ENCODE measurements at places on chromosomes 12 and 14.

- DNase-seq, result no peak
These were observed 88.9 kb downstream of the TXNDC16 start for GRCh38 chr14:52463375-52463774.

DNA sequence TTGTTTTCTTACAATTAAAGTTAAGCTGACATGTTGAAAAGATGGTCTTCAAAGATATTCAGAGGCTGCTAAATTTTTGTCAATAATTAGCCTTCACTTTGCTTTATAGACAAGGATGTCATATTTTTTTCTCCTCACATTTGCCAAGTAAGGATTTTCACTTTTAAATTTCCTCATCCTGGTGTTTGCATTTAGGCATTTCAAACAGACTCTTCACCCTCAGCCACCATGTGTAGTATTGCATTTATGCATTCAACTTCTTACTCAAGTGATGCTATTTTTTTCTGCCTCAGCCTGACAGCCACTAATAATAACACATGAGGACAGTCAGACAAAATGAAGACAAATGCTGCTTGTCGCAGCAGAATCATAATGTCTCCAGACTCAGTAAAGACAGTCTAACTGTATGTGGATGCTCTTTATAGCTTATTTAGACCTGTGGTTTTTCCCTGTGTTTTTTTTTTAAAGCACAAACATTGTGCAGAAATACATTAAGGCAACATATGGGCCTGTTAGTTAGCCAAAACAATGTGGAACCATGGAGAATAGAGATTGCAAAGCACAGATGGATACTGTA lies 481.5 kb downstream of the NPAS3 start:
- DNase-seq, result no peak

GRCh38 chr14:75435473-75435872 lies 7.7 kb downstream of the JDP2 start:
- DNase-seq, result no peak

- DNase-seq, result no peak
These were observed 33.7 kb downstream of the NRDE2 start for GRCh38 chr14:90297876-90298629.

- DNase-seq, result no peak
These were observed 129.3 kb downstream of the ACSS3 start for GRCh38 chr12:81207173-81207572.

DNA sequence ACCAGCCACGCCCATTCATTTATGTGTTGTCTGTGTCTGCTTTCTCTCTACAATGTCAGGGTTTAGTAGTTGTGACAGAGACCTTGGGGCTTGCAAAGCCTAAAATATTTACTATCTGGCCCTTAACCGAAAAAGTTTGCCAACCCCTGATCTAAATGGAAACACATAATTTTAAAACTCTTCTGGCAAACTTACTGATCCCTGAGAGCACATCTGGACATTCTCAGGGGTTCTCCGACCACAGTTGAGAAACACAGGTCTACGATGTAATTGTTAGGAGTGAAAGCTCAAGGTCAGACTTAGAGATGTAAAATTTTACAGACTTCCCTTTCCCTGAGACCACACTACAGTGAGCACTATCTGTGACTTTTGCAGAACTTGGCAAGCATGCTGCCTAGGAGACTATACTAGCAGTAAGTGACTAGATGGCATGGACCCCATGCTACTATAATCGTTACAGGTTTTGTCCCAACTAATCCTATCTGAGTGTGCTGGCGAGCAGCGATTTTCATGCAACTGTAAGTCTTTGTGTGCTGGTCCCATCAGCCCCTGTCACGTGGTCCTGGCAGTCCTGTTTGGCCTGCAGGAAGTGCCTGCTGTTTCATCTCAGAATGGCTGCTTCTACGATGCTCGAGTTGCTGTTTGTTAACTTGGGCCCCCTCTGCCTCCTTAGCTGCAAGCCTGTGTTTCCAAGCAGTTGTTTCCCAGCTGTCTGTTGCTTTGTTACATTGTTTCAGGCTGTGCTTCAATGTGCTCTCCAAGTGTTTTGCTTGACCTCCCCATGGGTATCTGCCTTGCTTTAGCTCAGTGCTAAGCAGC lies 21.6 kb downstream of the TMTC2 start:
- no peak for DNase-seq

- no peak for DNase-seq
These were observed 145.5 kb downstream of the KCNA5 start for GRCh38 chr12:5189173-5189572.

DNA sequence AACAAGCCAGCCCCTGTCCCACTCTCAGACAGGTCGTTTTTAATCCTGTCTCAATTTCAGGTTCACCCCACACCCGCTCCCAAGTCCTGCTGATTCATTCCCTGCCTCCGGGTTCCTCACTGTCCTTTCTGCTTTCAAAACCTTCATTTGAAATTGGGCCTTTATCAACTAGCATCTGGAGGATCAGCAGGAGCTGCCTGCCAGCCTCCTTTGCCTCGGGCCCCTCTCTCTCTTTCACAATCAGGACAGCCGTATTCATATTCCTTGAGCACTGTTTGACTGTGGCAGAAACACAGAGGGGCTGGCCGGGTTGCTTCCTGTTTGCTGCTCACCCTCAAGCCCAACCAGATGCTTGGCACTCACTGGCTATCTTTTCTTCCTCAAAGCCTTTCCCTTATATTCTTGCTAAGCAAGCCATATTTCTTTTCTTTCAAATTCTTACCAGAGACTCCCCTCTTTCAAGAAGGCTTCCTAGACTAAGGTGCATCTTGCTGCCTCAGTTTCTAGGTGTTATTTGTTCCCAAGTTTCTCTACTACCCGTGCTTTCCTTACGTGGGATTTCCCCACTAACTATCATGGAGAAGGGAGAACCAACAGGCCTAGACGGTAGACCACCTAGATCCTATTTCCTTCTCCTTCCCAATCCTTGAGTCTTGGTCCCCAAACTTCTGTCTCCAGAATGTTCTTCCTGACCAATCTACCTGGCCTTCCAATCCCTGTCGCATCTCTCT lies 3.0 kb downstream of the GALNT6 start:
- no peak for DNase-seq

GRCh38 chr12:94730847-94731246 lies 80.5 kb upstream of the TMCC3 start:
- DNase-seq, result no peak

DNA sequence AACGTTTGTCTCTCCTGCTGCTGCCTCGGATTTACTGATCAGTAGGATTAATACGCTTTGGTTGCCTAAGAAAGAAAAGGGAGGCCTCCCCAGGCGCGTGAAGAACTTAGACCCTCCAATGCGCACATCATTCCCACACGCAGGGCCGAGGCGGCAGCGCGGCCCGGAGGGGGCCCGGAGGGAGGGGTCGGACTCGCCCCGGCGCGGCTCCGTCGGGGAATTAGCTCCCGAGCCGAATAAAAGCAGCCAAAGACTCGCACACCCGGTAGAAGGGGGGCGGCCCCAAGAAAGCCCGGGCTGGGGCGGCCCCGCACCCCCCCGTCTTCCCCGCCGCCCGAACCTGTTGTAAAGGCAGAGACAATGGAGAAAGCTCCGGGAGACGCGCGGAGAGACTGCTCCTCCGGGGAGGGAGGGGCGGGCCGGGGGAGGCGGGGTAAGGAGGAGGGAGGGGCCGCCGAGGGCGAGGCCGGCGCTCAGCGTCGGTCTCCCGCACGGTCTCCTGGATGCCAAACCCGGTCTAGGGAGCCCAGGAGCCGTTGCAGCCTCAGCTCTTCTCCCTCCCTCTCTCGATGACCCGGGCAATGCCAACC lies at the start of gene NELL2:
NELL2 (minus strand) TSS at position 362 of the 590 bp plus-strand sequence. CDS start 446 bp downstream, outside the sequence.
- peak; percentile 54 for DNase-seq

DNA sequence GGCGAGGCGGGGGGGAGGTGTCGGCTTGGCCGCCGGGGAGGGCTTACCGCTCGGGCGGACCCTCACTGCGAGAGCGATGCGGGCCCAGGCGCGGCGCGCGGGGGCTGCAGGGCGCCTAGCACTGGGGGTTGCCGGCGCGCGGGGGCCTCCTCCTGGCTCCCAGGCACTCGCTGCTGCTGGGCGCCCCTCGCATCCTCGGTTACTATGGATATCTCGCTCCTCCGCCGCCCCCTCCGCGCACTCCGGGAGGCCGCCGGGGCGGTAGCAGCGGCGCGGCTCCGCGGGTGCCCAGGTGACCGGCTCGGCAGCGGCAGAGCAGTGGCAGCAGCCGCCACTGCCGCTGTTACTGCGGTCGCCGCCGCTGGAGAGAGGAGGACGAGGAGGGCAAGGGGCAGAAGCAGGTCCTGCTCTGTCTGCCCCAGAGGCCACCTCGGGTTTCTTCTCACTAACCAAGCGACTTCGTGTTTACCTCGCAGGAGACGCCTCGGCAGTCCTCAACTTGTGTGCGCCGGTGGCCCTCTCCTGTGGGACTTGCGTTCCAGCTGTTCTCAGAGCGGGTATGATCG lies 250.1 kb downstream of the APAF1 start:
- no peak for DNase-seq

DNA sequence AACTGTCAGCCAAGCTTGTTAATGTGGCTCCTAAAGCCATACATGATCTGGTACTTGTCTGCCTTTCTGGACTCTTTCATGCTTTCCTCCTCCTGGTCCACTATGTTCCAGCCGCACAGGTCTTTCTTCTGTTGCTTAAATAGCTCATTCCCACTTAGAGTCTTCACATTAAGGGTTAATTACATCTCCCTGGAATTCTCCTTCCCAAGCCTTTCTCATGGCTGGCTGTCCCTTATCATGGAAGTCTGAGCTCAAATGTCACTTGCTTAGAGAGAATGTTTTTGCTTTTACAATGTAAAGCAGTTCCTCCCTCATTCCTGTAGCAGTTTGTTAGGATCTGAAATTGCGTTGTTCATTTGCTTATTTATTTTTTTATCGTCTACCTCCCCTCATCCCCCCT lies 199.6 kb downstream of the TRHDE start:
- DNase-seq, result no peak

GRCh38 chr12:49342066-49342913 lies 4.4 kb upstream of the DNAJC22 start:
- peak; percentile 69 for DNase-seq

- no peak for DNase-seq
These were observed 505.9 kb downstream of the FLRT2 start for GRCh38 chr14:86035882-86036281.

DNA sequence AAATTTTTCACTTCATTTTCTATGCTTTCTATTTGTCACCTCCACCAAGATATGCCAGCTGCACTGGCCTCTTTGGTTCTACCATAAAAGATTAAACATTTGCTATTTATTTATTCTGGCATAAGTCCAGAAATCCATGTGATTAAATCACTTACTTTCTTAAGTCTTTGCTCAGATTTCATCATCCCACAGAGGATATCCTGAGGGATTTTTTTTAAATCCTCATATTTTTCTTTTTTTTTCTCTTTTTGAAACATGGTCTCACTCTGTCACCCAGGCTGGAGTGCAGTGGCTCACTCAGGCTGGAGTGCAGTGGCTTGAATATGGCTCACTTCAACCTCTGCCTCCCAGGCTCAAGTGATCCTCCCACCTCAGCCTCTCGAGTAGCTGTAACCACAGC lies 645.4 kb upstream of the ATXN7L3B start:
- DNase-seq, result no peak

DNA sequence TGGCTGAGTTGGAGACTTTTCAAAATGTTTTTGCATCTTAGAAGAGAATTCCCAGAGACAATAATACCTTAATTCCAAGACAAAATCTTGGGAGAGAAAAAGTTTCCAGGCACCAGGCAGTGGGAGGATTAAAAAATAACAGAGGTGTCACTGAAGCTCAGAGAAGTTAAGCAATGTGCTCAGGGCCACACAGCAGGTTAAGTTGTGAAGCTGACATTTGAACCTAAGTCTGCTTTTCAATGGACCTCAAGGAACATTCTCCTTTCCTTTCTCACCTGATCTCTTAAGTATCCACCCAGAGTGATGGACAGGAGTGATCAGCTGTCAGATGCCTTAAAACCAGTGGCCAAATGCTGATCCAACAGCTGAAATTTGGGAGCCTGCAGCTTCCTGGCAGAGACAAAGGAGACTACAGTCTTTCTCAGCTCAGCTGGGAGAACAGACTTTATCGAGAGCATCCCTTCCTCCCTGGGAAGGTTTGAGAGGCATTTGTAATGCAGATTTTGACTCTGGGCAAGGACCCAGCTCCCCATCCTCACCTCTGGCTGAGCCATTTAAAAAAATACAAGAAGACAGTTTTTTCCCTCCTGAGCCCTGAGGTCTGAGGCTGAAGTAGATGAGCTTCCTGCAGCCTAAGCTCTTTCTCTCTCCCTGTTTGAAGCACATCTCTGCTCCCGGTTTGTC lies 174.9 kb upstream of the RPH3A start:
- DNase-seq, result no peak

DNA sequence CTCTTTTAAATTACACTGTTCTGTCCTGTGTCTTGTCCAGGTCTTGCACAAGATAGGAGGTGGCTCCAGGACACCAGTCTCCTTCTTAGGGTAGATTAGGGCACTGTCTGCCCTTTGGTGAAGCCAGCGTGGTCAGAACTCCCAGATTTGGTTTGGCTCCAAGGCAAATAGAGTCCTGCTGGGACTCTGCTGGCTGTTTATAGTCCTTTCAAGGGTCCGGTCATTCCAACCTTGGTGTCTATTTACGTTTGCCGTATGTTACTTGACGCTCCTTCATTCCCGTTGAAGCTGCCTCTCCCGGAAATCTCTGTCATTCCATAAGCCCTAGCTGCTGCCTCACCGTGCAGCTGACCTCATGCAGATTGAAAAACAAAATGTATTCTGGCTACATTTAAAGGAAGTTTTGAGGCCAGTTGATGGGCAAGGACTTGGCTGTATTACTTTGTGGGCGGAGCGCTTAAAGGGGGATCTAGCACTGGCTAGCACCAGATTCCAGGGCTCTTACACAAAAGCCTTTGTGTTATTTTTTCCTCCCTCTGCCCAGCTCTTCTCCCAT lies 180.6 kb downstream of the AKAP6 start:
- DNase-seq, result no peak

GRCh38 chr12:106296179-106296877 lies 6.2 kb upstream of the TCP11L2 start:
- no peak for DNase-seq

DNA sequence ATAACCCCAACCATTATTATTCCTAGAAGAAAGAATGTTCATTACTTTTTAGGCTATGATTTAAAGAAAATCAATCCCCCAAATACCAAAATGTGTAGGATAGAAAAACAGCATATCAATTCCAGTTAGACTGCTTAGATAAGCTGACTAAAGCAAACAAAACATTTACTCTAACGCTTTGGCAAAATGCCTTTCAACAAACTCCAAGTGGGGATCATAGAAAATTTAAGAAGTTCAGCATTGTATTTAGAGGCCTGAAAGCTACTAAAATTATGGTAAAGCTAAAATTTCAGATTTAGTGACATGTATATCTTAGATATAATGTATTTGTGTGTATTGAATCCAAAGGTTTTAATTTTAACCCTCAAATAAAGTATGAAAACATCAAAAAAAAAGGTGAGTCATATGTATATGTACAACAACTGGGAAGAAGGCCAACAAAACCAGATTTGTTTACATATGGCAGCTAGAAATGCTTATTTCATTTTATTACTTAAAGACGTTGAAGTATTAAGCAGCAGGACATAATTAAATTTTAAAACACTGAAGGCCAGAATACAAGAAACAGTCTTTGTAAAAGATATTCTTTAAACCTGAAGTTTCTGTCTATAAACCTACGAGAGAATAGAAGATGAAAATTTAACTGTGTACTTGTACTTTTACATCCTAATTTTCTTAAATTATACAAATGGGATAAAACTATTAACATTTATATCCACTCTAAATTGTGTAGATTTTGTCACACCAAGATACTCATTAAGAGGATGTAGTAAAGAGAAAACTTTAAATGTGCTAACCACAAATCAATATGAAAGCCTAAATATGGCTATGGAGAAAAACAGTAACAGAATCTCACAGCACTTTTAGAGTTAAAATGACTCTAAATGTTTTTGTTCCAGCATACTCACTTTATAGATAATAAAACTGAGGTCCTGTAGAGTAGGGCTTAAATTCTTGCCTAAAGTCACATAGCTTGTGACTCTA lies 71.4 kb downstream of the SLC41A2 start:
- DNase-seq, result no peak

All from activated CD4-positive, alpha-beta T cell treated with anti-CD3 and anti-CD28 coated beads for 24 hours (primary cell).